ENCODE measurements at places on chromosomes 2 and 18.

DNA sequence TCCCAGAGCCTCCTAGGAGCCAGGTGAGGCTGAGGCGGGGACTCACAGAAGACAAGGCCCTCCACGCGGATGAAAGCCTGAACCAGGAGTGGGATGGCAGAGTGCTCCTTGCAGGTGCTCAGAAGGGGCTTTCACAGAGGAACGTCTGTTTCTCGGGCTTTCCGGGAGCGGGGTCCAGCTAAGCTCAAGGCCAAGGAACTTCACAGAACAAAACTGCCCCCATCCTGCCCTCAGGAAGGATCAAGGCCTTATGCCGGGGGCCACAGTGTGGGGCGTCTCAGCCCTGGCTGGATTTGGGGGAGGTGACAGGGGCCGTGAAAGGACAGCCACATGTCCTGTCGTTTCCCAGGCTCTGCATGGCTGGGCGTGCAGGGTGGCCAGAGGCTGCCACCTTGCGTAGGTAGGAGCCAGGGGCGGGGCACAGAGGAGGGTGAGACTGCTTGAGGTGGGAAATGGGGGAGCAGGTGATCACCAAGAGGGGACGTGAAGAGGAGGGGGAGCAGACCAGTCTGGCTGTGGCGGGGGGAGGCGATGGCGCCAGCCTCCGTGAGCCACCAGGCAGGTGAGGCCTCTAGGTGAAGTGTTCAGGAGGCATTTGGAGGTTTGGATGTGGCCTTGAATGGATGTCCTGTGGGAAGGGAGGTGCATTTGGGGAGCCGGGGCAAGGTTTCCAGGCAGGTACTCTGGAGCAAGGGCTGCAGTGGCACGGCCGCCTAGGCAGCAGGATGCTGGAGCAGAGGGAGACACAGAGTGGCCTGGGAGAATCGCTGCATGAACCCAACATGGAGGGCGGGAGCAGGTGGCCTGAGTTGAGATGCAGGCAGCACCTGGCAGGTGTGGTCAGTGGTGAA lies 79.1 kb downstream of the TWIST2 start:
- no peak for DNase-seq

GRCh38 chr2:127672341-127673224 lies 2.7 kb downstream of the LIMS2 start:
- DNase-seq = no peak

GRCh38 chr18:50614838-50615237 lies 55.0 kb downstream of the MAPK4 start:
- DNase-seq = no peak

DNA sequence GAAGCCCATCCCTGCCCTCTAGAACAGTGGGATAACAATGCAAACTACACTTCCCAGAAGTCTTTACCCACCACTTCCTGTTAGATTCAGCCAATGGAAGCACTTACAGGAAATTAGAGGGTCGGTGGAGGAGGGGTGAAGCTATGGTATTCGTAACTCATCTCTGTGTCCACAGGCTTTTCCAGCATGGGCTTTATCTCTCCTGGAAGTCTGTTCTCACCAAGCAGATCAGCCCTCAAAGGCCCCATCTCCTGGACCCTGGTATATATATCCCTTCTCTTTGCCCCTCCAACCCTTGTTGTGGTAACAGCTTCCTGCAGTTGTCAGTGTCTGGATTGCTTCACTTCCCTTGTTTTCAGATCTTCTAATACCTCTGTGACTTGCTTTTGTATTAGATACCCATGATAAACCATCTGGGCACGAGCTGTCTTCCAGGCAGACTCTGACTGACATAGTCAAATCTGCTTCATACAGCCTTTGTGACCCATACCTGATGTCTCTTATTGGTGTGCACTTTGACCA lies 475.0 kb upstream of the POU3F3 start:
- no peak for DNase-seq

DNA sequence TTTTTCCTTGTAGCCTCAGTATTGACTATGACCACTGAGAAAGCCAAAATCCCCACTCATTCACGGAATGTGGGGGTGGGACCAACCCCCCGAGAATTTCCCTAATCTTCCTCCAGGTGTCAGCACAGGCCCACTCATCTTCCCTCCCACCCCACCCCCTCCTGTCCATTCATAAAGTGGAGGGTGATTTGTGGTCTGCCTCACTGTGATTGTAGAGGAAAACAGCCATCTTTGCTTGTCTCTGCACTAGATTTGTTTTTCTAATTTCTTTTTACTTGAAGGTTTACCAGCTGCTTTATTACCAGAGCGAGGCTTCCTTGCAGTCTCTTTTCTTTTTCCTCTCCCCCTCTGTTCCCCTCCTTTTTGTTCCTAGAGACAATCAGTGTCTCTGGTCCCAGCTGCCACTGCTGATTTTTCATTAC lies 171.8 kb downstream of the ICOS start:
- no peak for DNase-seq

- DNase-seq = no peak
Observed at GRCh38 chr2:127562936-127563335, 27.5 kb downstream of the MYO7B start.
